KBM-7 (cell line): ENCODE measurements at places on chromosomes 4 and X.

- DNase-seq = no peak
These were observed 33.7 kb downstream of the USP53 start for GRCh38 chr4:119246177-119246733.

DNA sequence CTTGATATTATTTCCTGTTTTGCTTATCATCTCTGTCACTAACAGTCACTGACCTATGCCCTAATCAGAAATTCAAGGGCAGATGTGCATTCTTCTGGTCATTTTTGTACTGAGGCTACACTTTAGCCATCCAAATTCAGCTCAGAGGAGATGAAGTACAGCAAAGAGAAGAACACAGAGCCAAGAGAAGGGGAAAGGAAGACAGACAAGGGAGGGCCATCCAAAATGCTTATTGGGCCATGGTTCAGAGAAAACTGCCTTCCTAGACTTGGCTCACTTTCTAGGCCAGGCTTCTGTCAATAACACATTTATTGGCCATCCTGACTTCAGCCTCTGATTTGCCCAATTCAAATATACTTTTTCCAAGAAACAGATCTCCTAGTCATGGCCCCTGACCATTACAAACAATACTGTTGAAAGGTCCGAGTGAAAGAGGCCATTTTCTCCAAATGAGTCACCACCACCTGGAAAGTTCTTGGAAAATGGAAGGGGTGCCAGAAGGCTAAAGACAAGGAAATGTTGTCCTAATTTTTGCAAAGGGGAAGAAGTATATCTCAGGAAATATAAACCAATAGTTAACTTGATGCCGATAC is 56.4 kb downstream of the DCX start:
- DNase-seq = no peak

GRCh38 chrX:143287236-143287635 is 230.0 kb downstream of the SPANXN3 start:
- DNase-seq = no peak

DNA sequence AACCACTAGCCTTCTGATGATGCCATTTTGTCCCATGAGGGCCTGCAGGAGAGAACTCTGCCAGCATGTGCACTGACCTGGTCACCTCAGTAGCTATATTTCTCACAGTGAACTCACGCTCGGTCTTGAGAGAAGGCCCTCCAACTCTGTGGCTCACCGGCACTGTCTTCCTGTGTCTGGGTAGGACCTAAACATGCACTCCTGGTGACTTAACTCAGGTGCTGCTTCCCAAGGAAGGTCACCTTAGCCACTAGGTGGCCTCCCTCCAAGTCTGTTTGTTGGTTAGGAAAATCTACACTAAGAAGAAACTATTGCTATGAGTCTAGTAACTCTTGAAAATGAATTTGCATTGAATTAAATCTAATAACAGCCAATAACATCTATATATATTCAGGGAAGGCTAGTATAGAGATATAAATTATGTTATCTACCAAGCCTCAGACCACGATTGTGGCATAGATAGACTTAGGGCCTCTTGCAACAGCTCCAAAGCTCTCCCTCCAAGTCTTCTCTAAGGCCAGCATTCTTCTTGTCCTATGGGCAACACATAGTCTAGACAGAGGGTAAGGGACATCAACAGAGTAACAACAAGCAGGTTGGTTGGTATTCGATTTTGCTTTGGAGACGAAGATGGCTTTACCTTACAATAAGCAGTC is 24.7 kb downstream of the TLR10 start:
- DNase-seq = no peak

DNA sequence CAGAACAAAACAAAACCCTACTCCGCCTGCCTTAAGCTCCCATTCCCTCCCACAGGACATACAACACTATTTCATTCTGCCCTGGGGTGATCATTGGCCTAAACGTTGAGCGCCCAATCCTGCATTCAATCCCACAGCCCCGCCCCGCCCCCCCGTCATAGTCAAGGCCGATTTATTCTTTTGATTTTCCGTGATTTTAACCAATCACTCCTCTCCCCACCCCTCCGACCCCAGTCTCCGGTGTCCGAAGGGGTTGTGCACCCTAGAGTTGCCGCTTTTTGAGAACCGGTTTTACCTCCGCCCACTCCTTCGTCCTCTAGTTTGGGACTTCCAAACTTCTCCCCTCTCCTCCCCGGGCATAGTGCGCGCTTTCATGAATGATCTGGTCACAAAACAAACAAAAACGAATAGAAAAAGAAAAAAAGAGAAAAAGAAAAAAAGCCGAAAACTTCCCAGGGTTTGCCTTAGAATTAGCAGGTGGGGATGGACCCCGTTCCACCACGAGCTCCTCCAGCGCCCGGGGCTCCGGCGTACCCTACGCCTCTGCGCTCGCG is 446 bp upstream of the UBE2A start:
- no peak for DNase-seq

- no peak for DNase-seq
These were observed 33.7 kb downstream of the FRMD7 start for GRCh38 chrX:132094164-132094563.

DNA sequence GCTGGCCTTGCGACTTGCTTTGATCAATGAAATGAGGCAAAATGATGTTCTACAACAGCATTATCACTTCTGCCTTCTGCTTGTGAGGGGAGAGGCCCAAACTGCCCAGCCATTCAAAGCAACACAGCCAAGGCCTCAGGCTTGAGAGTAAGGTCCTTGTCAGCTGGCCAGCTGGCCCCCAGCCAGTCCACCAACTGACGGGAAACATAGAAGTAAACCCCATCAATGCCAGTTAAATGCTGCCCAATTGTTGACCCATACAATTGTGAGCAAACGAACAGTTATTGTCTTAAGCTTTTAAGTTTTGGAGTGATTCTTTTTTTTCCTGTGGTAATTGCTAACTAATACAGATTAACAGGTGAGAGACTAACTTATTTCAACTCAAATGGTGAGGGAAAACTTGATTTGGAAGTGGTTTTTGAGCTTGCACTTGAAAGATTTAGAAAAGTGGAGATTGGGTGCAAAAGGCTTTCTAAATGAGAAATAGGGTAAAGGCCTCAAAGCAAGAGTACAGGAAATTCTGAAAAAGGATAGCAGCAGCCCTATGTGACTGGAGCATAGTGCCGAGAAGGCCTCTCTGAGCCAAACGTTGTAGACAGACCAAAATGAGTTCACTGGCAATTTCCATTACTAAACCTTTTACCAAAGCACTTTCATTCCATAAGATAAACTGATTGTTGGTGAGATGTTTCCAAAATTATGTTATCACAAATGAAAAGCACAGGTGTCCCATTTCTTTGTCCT is 66.9 kb downstream of the ARHGEF38 start:
- no peak for DNase-seq

- peak; percentile 90 for DNase-seq
These were observed 28.2 kb upstream of the HUWE1 start for GRCh38 chrX:53714580-53715345.

DNA sequence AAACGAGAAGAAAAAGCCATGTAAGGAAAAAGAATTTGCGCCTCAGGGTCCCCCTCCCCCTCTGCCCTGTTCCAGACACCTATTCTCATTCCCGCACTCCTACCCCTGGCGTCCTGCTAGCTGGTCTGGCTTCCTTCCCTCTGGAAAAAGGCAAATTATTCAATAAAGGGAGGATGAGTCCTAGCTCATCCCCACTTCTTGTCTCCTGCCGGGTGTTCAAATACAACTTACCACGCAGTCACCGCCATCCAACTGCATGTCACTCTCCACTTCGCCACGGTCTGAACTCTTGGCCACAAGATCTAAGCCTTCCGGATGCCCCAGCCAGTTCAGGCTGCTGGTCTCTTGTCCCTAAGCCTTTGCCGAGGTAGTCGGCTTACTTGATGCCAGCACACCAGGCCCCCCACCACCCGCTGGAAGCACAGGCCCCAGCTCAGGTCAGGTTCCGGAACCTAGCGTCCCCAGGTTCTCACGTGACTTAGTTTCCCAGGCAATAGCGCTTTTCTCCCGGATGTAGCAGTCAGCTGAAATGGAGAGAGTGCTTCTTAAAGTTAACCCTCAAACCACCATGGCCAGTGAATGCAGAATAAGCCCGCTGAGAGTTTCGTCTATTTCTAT is 209.6 kb upstream of the SPIN4 start:
- peak; percentile 89 for DNase-seq

GRCh38 chr4:7736436-7737267 is 203.0 kb downstream of the AFAP1 start:
- no peak for DNase-seq

- DNase-seq = peak; percentile 3
These were observed 27.8 kb upstream of the WDFY3 start for GRCh38 chr4:84994280-84994679.

DNA sequence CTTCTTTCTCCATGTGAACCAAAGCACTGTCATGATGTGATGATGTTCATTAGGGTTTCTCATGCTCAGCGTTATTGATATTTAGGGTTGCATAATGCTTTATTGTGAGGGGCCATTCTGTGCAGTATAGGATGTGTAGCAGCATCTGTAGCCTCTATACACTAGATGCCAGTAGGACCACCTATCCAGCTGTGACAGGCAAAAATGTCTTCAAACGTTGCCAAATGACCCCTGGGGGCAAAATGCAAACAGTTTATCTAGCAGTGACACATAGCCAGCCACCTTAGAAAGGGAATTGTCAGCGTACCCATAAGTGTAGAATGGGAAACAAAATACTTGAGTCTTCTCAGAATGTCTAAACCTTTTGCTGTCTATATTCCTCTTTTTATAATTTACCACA is 18.8 kb downstream of the NFKB1 start:
- DNase-seq = no peak

DNA sequence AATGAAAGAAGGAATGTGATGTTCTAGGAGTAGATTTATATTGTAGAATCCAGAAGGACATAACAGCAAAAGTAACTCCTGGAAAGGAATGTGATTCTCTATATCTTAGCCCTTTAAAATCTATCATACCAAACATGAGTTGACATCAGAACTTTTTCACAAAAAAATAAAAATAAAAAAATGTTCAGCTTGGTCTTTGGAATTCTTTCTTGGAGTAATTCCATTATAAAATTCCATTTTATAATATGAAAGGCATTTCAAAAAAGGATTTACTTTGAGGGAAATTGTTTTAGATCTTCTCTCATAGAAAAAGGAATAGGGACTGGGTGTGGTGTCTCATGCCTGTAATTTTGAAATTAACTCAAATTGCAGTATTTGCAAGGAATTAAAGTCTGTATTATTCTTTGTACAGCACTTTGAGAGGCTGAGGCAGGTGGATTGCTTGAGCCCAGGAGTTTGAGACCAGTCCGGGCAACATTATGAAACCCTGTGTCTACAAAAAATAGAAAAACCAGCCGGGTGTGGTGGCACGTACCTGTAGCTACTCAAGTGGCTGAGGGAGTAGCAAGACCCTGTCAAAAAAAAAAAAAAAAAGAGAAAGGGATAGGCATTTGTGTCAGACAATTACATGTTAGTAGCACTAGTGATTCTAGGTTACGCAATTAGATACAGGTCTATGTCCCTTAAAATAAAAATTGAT is 134.9 kb downstream of the SLC4A4 start:
- no peak for DNase-seq

- DNase-seq = no peak
These were observed 61.0 kb upstream of the PRDM8 start for GRCh38 chr4:80136270-80136669.

DNA sequence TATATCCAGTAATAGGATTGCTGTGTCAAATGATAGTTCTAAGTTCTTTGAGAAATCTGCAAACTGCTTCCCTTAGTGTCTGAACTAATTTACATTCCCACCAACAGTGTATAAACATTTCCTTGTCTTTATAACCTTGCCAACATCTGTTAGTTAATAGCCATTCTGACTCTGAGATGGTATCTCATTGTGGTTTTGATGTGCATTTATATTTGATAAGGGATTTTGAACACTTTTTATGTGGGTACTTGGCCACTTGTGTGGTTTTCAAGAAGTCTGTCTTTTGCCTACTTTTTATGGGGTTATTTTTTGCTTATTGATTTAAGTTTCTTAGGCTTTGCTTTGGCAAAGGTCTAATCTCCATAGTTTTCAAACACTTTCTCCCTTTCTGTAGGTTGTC is 189.9 kb upstream of the CXCL13 start:
- DNase-seq = no peak

GRCh38 chr4:24382381-24382780 is 202.0 kb downstream of the DHX15 start:
- DNase-seq = no peak

GRCh38 chrX:69318651-69319340 is 153.5 kb upstream of the PJA1 start:
- DNase-seq = no peak

- no peak for DNase-seq
These were observed 366.5 kb downstream of the BCOR start for GRCh38 chrX:39731330-39731667.

GRCh38 chrX:11267425-11267824 is 25.8 kb upstream of the AMELX start:
- no peak for DNase-seq

- no peak for DNase-seq
These were observed 25.3 kb downstream of the HOPX start for GRCh38 chr4:56655627-56656345.

GRCh38 chr4:8451440-8452182 is 11.0 kb downstream of the TRMT44 start:
- DNase-seq = no peak

DNA sequence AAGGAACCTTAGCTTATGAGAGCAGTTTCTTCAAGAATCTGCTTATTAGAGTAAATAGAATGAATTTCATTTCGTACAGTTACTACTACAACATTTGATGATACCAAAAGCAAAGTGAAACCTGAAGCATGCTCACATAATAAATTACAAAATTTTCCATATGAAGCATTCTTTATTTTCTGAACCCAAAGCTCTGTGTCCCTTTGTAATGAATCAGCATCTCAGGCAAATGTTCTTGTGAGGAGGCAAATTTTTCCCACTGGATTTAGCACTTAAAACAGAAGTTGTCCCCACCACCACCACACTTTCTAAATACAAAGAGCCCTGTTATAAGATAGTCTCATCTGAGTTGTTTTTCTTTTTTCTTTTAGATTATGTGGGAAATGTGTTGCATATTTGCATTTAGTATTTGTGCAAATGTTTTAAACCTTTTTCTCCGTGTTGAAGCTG is 70.7 kb upstream of the NFKB1 start:
- peak; percentile 18 for DNase-seq

- DNase-seq = no peak
These were observed 199.3 kb upstream of the FAT4 start for GRCh38 chr4:125115476-125115875.

- DNase-seq = no peak
These were observed 49.9 kb upstream of the SLC4A4 start for GRCh38 chr4:71288875-71289274.

- no peak for DNase-seq
These were observed 112.0 kb downstream of the IRF2 start for GRCh38 chr4:184362396-184362795.
